ENCODE measurements at places on chromosomes 5 and 9. TPM values are rescaled to one million over a fixed set of nuclear protein-coding genes. Genes with fewer than 3 reads are reported as not detected.

DNA sequence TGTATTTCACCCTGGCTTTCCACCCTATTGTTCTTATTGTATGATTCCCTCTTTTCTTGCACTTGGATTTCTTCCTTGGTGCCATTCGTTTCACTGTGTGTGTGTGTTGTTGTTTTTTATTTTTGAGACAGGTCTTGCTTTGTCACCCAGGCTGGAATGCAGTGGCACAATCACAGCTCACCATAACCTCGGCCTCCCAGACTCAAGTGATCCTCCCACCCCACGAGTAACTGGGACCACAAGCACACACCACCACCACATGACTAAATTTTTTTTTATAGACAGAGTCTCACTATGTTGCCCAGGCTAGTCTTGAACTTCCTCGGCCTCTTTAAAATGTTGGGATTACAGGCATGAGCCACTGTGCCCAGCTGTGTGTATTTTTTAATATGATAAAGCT is 72.0 kb downstream of the MLLT3 start:
- no peaks in the 10 kb centered on the region for H3K27me3 ChIP-seq
- peaks cover 49% of the 10 kb centered on the region for H3K4me1 ChIP-seq

GRCh38 chr5:180792287-180792964 is 10.2 kb downstream of the MGAT1 start:
- H3K27ac ChIP-seq, result no peak overlapping the region
- no peak for DNase-seq
- no peak overlapping the region for H3K4me3 ChIP-seq
- H3K4me1 ChIP-seq, result peaks cover 36% of the 10 kb centered on the region

GRCh38 chr5:126855266-126855665 is 78.3 kb downstream of the LMNB1 start:
- no peak for DNase-seq
- H3K36me3 ChIP-seq, result peaks cover 13% of the 10 kb centered on the region
- H3K27me3 ChIP-seq, result no peaks in the 10 kb centered on the region
- H3K27ac ChIP-seq, result no peak overlapping the region
- no peak overlapping the region for H3K4me3 ChIP-seq

GRCh38 chr5:133365738-133366137 is 246.6 kb downstream of the FSTL4 start:
- H3K4me1 ChIP-seq, result no peaks in the 10 kb centered on the region
- H3K27ac ChIP-seq, result no peak overlapping the region
- no peak for DNase-seq
- H3K4me3 ChIP-seq, result no peak overlapping the region
- H3K36me3 ChIP-seq, result no peaks in the 10 kb centered on the region

DNA sequence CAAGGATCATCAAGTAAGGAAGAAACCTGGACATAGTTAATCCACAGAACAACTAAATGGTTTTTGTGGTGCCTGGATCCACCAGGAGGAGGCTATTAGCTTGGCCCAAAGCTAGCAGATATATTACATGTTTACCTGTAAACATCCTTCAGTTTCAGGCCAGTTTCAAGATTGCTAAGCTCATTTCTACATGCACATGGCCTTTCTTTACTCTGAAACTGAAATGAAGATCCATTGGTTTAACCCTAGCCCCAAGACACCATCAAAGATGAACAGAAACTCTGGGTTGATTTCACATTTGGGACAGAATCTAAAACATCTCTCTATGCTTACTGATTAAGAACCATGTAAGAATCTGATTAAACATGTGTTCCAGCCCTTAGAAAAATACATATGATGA is 611.8 kb downstream of the TLE1 start:
- no peak overlapping the region for H3K4me3 ChIP-seq
- H3K36me3 ChIP-seq, result no peaks in the 10 kb centered on the region
- H3K27me3 ChIP-seq, result no peaks in the 10 kb centered on the region
- no peak overlapping the region for H3K27ac ChIP-seq
- H3K4me1 ChIP-seq, result no peaks in the 10 kb centered on the region

DNA sequence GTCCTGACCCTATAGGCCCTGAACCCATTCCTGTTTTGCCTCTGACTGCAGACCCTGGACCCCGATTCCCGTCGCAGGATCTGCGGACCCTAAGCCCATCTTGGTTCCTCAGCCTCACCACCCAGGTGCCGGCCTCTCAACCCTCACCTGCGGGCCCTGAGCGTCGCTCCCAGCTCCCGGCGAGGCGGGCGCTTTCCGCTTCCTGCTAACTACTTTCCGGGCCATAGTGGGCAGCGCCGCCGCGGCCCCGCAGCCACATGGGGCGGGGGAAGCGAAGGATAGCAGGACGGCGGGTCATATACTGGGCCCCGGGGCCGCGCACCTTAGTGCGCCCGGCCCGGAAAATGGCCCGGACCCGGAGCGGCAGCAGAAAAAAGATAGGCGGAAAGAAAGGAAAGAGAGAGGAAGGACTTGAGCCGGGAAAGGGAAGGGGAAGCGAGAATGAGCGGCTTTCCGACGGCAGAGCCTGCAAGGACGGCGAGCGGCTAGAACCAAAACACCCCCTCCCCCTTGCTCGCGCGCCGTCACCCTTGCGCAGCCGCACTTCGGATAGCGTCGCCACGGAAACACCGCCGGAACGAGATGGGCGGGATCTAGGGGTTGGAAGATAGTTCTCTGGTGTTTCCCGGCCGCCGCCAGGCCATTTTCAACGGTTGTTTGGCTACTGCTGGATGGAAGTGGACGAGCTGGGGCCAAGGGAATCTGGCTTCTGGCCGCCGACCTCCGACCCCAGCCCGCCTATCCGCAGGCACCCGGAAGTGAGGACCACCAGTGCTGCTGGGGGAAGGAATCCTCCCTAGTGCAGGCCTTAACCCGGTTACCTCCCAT is at the start of gene DCAF12:
DCAF12 (minus strand) TSS at position 492 of the 828 bp plus-strand sequence; CDS start at position 225, 267 bp downstream.
- H3K4me1 ChIP-seq, result peaks cover 35% of the 10 kb centered on the region
- DNase-seq, result peak; percentile 94
- H3K27ac ChIP-seq, result peak within 1 kb of the TSS; percentile 94
- peak within 1 kb of the TSS; percentile 98 for H3K4me3 ChIP-seq
- no peaks in the 10 kb centered on the region for H3K27me3 ChIP-seq

DNA sequence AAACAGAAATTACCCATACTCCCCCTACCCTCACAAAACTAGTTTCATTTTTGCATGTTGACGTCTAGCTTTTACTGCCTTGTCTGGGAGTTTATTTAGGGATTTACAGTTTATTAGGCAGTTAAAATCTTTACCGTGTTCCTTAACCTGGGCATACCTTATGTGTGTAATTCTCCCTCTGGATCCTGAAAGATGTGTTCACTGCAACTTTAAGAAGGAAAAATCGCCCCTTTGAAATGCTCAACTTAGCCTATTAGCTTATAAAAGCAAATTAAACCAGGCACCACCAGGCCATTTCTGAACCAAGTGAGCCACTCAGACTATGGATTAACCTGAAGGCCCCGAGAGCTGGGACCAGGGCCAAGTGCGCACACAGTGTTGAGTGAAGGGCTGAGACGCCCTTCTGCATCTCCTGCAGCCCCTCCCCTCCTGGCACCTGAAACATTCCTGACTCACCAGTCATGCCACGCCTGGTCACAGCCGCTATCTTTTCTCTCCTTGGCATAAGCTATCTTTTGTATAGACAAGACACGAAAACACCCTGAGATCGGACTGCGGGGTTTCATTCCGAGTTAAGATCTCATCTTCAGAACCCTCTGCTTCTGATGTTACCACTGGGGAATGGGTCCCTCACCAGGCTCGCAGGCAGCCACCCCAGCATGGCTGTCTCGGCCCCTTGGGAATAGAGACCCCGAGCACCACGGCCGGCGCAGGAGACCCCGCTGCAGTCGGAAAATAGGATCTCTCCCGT is 111.9 kb downstream of the ROR2 start:
- H3K4me3 ChIP-seq, result no peak overlapping the region
- peaks cover 15% of the 10 kb centered on the region for H3K27me3 ChIP-seq
- H3K36me3 ChIP-seq, result no peaks in the 10 kb centered on the region
- no peaks in the 10 kb centered on the region for H3K4me1 ChIP-seq
- H3K27ac ChIP-seq, result no peak overlapping the region
- no peak for DNase-seq

DNA sequence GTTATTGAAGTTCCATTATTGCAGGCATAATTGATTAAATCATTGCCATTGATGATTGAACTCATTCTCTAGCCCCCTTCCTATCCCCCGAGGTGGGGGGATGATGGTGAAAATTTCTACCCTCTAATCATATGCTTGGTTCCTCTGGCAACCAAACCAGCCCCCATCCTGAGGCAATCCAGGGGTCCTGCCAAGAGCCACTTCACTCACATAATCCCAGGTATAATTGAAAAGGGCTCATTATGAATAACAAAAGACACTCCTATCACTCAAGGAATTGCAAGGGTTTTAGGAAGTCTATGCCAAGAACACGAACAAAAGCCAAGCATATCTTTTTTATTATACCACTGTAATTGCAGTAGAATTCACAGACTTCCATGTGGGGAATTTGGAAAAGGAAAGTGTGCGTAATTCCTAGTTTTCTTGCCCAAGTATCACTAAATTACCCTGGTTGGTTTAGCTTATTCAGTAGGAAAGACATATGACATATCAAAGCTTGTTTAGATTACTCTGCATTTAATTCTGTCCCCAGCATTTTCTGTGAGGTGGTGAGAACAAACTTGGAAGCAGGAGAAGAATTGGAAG is 130.7 kb upstream of the TAF11L2 start:
- no peaks in the 10 kb centered on the region for H3K27me3 ChIP-seq
- no peak overlapping the region for H3K27ac ChIP-seq
- DNase-seq, result no peak
- no peak overlapping the region for H3K4me3 ChIP-seq
- no peaks in the 10 kb centered on the region for H3K36me3 ChIP-seq
- no peaks in the 10 kb centered on the region for H3K4me1 ChIP-seq

DNA sequence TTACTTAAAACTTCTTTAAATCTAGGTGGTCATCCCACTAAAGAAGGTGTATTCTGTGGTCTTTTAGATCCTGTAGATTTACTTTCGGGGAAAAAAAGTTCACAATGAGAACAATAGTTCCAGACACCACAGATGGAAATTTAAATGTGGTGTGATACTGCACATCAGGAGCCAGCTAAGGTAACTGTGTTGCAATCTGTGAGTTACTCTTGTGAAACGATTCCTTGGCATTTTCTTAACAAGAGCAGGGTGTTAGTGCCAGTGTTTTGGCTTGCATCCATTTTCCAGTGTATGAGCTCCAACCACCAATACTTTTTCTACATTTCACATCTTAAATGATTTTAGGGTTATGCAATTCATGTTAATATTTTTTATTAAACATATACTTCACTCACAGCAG is 674.5 kb downstream of the CETN3 start:
- DNase-seq, result no peak
- H3K4me3 ChIP-seq, result no peak overlapping the region
- H3K4me1 ChIP-seq, result no peaks in the 10 kb centered on the region

DNA sequence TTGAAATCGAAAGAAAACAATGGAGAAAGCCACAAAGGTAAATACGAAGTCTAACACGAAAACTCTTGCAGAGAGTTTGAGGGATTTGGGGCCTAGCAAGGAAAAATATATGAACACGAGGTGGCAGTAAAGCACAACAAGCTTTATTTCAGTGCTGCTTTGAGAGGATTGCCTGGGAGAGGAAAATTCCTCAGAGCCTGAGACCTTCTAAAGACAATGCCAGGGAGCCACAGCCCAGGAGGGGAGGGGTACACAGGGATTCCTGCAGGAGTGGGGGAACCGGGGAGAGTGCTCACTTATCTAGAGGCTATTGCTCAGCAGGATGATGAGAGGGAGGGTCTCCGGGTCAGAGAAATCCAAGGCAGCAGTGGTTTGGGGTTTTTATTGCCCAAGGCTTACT is 134.9 kb upstream of the ADCY2 start:
- peaks cover 1% of the 10 kb centered on the region for H3K27me3 ChIP-seq
- H3K27ac ChIP-seq, result no peak overlapping the region
- H3K4me1 ChIP-seq, result no peaks in the 10 kb centered on the region
- no peaks in the 10 kb centered on the region for H3K36me3 ChIP-seq

- H3K27ac ChIP-seq, result peak overlapping the region; percentile 98
- peaks cover 10% of the 10 kb centered on the region for H3K27me3 ChIP-seq
- H3K4me1 ChIP-seq, result peaks cover 44% of the 10 kb centered on the region
- no peak for DNase-seq
These were observed 1.2 kb downstream of the SRFBP1 start for GRCh38 chr5:121962958-121963357.

- H3K27ac ChIP-seq, result no peak overlapping the region
- peaks cover 49% of the 10 kb centered on the region for H3K27me3 ChIP-seq
- no peaks in the 10 kb centered on the region for H3K36me3 ChIP-seq
- H3K4me1 ChIP-seq, result peaks cover 23% of the 10 kb centered on the region
- DNase-seq, result no peak
These were observed 105.8 kb downstream of the LIFR start for GRCh38 chr5:38450627-38451026.

DNA sequence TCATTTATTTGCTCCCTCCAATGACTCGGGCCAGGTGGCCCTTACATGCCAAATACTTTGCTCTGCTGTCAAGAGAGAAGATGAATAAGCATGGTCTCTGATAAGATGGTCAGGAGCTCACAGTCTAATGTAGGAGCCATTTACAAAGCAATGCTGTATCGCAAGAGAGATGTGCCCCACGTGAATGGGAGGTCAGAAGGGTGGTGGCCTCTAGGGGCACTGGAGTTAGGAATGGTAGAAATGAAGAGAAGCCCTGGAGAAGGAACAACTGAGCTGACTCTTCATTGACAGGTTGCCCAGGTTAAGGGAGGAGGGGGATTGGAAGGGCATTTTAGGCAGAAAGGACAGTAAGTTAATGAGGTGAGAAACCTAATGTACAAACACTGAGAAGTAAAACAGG is 286.5 kb downstream of the KCTD16 start:
- H3K36me3 ChIP-seq, result no peaks in the 10 kb centered on the region
- no peaks in the 10 kb centered on the region for H3K27me3 ChIP-seq
- no peaks in the 10 kb centered on the region for H3K4me1 ChIP-seq
- no peak overlapping the region for H3K4me3 ChIP-seq

DNA sequence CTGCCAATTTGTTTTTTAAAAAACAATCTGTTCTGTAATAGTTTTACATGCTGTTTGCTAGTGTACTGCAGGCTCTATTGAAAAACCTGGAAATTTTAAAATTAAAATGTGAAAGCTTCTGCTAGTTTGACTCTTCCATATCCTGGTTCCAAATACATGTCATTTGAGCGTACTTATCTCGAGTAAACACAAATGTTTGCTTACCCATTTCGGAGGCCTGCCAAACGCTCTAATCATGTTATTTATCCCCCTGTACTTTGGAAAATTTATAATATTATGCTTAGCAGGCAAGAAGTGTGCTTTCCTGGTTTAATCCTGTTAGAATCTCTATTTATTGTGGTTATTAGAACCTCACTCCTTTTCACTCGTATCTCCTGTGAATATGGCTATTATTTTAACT is 476.8 kb upstream of the CYLC2 start:
- H3K27ac ChIP-seq, result no peak overlapping the region
- no peak for DNase-seq
- no peaks in the 10 kb centered on the region for H3K27me3 ChIP-seq
- no peaks in the 10 kb centered on the region for H3K36me3 ChIP-seq
- H3K4me1 ChIP-seq, result no peaks in the 10 kb centered on the region

The C8G gene
- total RNA-seq, result 0.94 TPM

The PLAC8L1 gene
- total RNA-seq, result 0.36 TPM

The ANKRD18B gene
- total RNA-seq, result 0.31 TPM

The IRX1 gene
- total RNA-seq, result not detected

The AP3S1 gene
- total RNA-seq, result 87.6 TPM

The OLFML2A gene
- not detected for total RNA-seq

The IL13 gene
- total RNA-seq, result 14.9 TPM

The DNM1 gene
- 0.63 TPM for total RNA-seq
